Activated CD4-positive, alpha-beta T cell treated with anti-CD3 and anti-CD28 coated beads for 1 hour (primary cell): ENCODE measurements at places on chromosomes 7 and 10.

DNA sequence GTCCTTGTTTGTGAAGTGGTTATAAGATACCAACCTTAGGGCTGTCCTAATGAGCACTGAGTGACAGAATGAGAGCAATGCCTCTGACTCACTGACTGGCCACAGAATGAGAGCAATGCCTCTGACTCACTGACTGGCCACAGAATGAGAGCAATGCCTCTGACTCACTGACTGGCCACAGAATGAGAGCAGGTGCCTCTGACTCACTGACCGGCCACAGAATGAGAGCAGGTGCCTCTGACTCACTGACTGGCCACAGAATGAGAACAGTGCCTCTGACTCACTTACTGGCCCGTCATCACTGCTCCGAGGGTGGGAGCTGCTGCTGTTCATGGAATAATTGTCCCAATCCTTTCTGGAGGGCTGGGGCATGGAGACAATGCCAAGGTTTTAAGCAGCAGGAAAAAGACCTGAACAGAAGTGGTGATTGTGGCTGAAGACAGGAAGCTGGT, 265.2 kb upstream of the PPP2R2D start:
- no peak for DNase-seq

DNA sequence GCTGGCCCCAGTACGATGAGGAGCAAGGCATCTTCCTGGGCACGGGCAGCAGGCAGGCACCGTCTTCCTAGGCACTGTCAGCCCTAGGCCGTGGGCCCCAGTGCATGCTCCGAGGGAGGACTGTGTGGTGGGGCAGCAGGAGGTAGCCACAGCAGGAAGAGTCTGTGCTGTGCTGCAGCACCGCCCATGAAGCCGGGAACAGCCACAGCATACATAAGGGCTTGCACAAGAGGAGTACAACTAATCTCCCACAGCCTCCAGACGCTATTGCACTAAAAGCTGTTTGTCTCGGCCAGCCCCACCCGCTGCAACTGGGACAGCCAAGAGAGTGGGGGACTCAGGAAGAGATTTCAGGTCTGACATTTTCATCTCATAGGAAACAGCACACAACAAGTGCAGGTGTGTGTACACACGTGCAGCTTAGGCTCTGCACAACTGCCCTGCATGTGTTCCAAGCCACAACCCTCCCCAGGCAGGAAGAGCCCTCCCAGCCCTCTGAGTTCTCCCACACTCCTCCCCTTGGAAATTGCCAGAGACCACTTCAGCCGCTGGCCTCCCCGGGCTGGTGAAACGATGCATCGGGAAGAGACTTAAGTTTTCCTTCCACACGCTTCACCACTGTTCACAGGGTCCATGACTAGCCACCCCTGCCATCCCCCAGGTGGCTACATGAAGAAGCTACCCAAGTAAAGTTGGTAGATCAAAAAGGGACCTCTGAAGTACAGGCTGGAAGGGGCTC, 88.1 kb upstream of the DDC start:
- DNase-seq: no peak

GRCh38 chr10:63364918-63365317, 100.9 kb downstream of the JMJD1C start:
- no peak for DNase-seq

GRCh38 chr7:20558963-20559716, 56.3 kb upstream of the ABCB5 start:
- DNase-seq: no peak

- DNase-seq: no peak
Observed at GRCh38 chr7:44522315-44522714, 18.8 kb downstream of the NPC1L1 start.
